Dermis microvascular lymphatic vessel endothelial cell (primary cell): ENCODE measurements at places on chromosomes 1 and 21. TPM values are rescaled to one million over a fixed set of nuclear protein-coding genes. Genes with fewer than 3 reads are reported as not detected.

DNA sequence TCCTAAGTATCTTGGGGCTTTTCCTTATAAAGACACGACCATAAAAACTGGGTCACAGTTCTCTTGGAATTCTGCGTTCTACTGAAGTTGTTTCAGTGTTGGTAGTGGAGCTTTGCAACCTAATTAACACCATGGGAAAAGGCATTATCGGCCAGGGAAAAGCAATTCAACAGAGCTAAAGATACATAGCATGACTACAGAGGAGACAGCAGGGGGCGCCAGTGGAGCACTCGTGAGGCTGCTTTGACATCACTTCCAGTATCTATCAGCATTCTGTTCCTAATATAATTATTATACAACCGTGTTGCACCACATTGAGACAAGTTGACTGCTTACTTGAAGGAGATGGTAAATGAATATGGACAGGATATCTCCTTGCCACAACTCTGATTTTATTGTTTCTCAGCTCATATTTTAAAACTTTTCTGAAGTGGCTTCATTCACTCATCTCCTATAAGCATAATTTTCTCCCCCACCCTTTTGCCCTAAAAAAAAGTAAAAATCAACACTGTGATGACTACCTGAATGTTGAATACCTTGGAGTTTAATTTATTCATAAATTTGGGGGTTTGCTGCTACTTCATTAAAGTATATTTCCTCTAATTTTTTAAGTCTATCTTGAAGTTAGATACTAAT, 39.4 kb downstream of the ZP4 start:
- DNase-seq: no peak

Gene FAM167B
- total RNA-seq: 0.64 and 1.9 TPM in 2 replicates

DNA sequence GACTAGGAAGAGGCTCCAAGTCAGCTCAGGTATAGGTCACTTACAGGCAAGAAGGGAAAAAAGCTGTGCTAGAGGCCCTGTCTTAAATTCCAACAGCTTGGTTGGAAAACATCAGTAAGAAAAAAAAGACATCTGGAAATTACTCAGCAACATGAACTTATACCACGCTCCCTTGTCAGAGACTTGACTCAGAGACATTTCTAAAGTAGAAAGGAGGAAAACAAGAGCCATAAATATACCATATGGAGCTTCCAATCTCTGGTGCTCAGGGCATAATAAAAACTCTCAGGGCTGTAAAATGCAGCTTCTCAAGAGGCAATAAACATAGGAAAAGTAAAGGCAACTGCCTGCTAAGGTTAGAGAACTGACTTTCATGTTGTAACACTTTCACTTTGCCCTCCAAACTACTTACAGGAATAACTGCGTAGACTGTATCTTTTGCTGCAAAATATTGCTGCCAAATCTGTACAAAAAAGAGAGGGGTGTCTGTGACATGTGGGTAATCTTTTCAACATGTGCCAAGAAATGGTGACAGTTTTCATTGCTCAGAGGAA, 14.7 kb downstream of the ATPAF1 start:
- DNase-seq: no peak

DNA sequence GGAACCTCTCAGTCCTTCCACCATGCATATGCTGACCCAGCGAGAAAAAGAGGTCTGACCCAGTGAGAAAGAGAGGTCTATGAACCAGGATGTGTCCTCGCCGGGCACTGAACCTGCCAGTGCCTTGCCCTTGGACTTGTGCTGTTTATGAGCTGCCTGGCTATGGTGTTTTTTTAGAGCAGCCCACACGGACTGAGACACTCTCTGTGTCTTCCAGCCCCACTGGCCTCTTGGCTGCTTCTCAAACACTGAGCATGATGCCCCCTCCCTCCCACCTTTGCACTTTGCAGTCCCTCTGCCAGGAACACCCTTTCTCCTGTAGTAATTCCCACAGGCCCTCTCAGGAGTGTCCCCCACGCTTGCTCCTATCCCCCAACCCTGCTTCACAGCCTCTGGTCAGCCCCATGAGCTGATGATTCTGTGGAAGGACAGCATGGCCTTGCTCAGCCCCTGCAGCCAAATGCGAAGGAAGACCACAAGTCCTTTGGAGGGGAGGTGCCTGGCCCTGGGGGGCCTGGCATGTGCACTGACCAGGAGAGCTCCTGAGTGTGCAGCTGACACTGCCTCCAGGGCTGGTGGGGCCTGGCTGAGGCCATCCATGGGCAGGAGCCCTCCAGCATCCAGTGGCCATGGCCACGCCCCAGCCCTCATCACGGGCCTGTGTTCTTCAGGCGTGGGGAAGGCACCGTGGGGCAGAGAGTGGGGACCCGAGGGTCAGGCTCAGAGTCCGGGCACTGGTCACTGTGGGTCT, 23.8 kb downstream of the WNT3A start:
- no peak for DNase-seq

Gene UQCRHL
- total RNA-seq: 0.76 and 4.0 TPM in 2 replicates

- DNase-seq: no peak
Measured at GRCh38 chr1:76048219-76048618, 26.3 kb upstream of the ST6GALNAC3 start.

GRCh38 chr1:208178091-208178529, 66.1 kb downstream of the PLXNA2 start:
- no peak for DNase-seq

Gene DCST1
- not detected in 2 replicates for total RNA-seq

Gene LCE2C
- not detected in 2 replicates for total RNA-seq

- no peak for DNase-seq
Measured at GRCh38 chr1:214290424-214291037, 9.6 kb downstream of the SMYD2 start.

- DNase-seq: peak; percentile 93
Measured at GRCh38 chr1:12405325-12406210, 175.7 kb downstream of the VPS13D start.

GRCh38 chr1:184285401-184286087, 101.3 kb upstream of the C1orf21 start:
- no peak for DNase-seq

Gene GBP7
- not detected in 2 replicates for total RNA-seq

GRCh38 chr1:183783767-183784637, 20.9 kb upstream of the RGL1 start:
- peak; percentile 80 for DNase-seq

Gene TMPRSS15
- not detected in 2 replicates for total RNA-seq

DNA sequence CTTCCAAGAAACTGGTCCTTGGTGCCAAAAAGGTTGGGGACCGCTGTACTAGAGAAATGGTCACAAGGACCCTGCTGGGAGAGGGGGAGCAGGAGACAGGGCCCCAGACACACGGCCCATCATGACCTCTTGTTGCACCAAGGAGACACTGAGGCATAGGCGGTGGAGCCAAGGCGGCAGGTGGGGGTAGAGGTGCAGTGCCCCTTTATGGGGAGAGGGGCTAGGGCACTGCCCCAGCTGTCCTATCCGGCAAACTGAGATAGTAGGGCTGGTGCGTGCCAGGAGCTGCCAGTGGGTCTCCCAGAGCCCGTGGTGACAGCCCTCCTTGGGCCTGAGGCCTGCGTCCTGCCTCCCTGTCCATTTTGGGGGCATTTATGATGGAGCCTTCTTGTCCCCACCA, 20.3 kb downstream of the TNNT2 start:
- DNase-seq: no peak
